Osteocyte (in vitro differentiated cells): ENCODE measurements at places on chromosomes 1 and 21.

GRCh38 chr21:16644685-16645084, 868.2 kb upstream of the CXADR start:
- H3K4me3 ChIP-seq, result no peak overlapping the region
- H3K4me1 ChIP-seq, result peaks cover 3% of the 10 kb centered on the region
- no peak overlapping the region for H3K27ac ChIP-seq
- DNase-seq, result no peak

DNA sequence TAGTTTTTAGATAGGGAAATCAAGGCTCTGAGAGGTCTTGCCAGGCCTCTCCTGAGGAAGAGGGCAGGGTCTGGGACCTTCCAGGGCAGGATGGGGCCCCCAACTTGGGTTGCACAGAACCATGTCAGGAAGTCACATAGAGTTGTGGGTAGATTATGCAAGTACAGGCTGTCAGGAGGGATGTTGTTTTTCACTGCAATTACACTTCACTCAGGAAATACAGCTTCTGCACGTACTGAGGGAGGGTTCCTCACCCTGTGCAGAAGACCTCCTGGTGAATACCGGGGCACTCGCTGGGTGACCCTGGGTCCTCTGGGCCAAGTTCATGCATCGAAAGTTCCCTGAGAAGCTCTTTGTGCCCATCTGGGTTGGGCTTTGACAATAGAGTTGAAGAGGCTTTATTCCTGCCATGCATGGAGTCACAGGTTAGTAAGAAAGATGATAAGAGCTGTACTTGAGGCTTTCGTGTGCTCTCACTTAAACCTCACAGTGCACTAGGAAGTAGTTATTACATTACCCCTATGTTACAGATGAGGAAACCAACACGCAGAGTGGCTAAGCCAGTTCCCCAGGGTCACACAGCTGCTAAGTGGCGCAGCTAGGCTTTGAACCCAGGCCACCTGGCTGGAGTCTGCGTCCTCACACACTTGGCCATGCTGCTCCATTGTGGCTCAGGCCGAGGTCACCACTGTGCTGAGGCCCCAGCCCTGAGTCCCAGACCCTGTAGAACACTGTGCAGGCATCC, 16.2 kb upstream of the TNFRSF1B start:
- peaks cover 30% of the 10 kb centered on the region for H3K4me1 ChIP-seq
- no peaks in the 10 kb centered on the region for H3K27me3 ChIP-seq
- peaks cover 1% of the 10 kb centered on the region for H3K36me3 ChIP-seq
- no peak overlapping the region for H3K4me3 ChIP-seq
- no peak for DNase-seq

DNA sequence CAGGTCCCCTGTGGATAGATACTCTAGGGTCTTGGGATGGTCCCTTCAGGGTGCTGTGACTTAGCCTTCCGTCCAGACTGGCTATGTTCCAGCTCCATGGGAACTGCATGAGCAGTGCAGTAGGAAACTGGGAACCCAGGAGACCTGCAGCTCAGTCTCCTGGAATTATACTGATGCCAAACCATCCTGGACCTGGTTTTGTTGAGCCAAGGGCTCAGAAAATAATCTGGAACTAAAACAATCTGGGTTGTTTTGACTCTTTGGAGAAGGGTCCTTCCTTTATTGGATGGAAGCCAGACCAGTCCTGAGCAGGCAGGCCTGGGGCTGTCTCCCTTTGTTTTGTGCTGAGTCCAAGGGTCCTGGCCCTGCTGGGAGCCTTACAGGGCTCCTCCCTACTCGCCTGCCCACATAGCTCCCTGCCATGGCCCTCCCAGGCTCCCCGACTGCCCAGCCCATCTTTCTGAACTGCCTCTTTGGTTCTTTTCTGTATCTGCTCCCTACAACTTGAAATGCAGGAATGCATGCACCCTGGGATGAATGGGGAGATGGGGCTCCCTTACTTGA, 1.2 kb downstream of the IPO13 start:
- peak overlapping the region; percentile 91 for H3K4me3 ChIP-seq
- H3K27me3 ChIP-seq, result no peaks in the 10 kb centered on the region
- DNase-seq, result no peak
- H3K27ac ChIP-seq, result peak overlapping the region; percentile 94
- H3K36me3 ChIP-seq, result peaks cover 9% of the 10 kb centered on the region

GRCh38 chr1:248521856-248522255, 14.0 kb downstream of the OR2G6 start:
- H3K4me1 ChIP-seq, result no peaks in the 10 kb centered on the region
- H3K27ac ChIP-seq, result no peak overlapping the region
- peak; percentile 70 for DNase-seq
- H3K36me3 ChIP-seq, result no peaks in the 10 kb centered on the region
- H3K4me3 ChIP-seq, result no peak overlapping the region
- no peaks in the 10 kb centered on the region for H3K27me3 ChIP-seq

DNA sequence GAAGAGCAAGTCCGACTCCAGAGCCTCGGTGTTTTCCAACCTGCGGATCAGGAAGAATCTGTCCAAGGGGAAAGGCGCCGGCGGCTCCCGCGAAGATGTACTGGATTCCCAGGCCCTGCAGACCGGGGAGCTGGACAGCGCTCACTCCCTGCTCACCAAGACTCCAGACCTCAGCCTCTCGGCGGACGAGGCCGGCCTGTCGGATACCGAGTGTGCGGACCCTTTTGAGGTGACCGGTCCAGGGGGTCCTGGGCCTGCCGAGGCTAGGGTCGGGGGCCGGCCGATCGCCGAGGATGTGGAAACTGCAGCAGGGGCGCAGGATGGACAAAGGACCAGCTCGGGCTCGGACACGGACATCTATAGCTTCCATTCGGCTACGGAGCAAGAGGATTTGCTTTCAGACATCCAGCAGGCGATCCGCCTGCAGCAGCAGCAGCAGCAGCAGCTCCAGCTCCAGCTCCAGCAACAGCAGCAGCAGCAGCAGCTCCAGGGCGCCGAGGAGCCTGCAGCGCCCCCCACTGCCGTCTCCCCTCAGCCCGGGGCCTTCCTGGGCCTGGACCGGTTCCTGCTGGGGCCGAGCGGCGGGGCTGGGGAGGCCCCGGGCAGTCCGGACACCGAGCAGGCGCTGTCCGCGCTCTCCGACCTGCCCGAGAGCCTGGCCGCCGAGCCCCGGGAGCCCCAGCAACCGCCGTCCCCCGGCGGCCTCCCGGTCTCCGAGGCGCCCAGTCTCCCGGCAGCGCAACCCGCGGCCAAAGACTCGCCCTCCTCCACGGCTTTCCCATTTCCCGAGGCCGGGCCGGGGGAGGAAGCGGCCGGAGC, 827 bp downstream of the FMN2 start:
- H3K27me3 ChIP-seq, result no peaks in the 10 kb centered on the region
- peak overlapping the region; percentile 84 for H3K27ac ChIP-seq
- no peaks in the 10 kb centered on the region for H3K36me3 ChIP-seq
- H3K4me1 ChIP-seq, result peaks cover 30% of the 10 kb centered on the region
- peak; percentile 89 for DNase-seq

- no peaks in the 10 kb centered on the region for H3K4me1 ChIP-seq
- H3K36me3 ChIP-seq, result no peaks in the 10 kb centered on the region
- no peak overlapping the region for H3K27ac ChIP-seq
- DNase-seq, result no peak
- peaks cover 39% of the 10 kb centered on the region for H3K27me3 ChIP-seq
Measured at GRCh38 chr1:159957824-159958268, 3.8 kb upstream of the SLAMF9 start.
